ENCODE measurements at places on chromosomes 6 and 20.

GRCh38 chr20:9723501-9724202 is 115.2 kb downstream of the PAK5 start:
- no peak for DNase-seq

- no peak for DNase-seq
These were observed 1.9 kb downstream of the B3GALT4 start for GRCh38 chr6:33278810-33279209.

- peak; percentile 67 for DNase-seq
These were observed 133.3 kb downstream of the ELOVL4 start for GRCh38 chr6:79813854-79814709.

GRCh38 chr20:45783656-45784294 is 7.9 kb downstream of the WFDC3 start:
- no peak for DNase-seq

DNA sequence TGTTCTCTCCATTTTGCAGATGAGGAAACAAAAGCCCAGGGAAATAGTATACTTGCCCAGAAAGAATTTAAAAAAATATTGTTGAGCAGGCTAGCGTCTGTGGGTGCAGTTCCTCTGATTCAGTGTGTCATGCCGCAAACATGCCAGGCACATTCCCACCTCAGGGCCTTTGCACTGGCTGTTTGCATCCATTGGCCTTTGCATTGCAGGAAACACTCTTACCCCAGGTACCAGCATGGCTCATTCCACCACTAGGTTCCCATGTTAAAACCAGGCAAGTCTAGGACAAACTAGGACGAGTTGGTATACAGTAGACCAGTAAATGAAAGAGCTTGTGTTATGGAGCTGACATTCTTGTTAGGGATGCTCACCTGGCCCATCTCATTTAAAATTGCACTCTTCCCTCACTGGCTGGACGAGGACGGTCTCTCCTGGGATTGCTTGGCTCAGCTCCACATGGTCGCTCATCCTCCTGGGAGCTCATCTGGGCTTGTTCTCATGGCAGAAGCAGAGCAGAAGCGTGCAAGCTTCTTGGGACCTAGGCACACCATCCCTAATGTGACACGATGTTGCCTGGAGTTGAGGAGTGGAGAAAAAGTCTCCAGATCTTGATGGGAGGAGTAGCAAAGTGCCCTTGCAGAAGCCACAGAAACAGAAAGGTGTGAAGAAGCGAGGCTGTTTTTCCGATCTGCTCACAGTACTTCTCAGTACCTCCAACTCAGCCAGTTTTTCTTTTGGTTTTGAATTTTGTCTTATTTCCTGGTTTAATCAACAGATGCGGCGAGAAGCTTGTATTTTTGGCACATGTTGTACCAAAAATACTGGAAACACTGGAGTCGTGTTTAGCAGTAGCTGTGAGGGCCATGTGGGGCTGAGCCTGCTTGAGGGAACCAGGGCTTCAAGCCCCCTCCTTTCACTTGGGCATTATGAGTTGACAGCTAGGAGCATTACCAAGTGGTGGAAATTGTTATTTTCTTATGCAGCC is 13.9 kb downstream of the ZNF831 start:
- peak; percentile 75 for DNase-seq

DNA sequence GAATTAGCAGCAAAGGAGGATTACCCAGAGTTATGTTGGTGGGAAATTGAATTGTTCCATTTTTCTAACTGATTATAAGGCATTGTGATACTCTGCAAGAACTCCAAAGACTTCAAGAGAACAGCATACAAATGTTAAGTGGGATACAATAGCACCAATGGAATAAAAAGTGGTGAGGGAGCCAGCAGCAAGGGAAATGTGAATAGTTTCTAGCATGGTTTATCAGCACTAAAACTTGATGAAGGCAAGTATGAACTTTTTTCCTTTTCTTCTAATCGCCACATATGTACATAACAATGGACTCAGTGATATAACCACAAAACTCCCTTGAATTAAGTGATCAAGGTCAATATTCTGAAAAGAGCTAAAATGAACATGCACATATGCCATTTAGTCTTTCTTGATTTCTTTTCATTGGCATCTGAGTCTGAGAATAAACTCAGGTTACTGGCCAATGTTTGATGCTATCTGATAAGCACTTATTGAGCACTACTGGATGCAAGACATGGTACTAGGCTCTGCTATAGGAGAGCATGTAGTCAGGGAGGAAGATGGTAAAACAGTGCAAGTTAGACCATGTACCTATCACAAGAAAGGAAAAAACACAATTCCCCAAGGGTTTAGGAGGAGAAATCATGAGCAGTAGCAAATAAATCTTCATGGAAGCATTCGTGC is 36.6 kb upstream of the NOX3 start:
- DNase-seq, result no peak
